Activated CD8-positive, alpha-beta memory T cell treated with anti-CD3 and anti-CD28 coated beads for 4 hours (primary cell): ENCODE measurements at places on chromosomes 2 and 18.

GRCh38 chr2:59276917-59277316, 1035.8 kb upstream of the FANCL start:
- DNase-seq = no peak

DNA sequence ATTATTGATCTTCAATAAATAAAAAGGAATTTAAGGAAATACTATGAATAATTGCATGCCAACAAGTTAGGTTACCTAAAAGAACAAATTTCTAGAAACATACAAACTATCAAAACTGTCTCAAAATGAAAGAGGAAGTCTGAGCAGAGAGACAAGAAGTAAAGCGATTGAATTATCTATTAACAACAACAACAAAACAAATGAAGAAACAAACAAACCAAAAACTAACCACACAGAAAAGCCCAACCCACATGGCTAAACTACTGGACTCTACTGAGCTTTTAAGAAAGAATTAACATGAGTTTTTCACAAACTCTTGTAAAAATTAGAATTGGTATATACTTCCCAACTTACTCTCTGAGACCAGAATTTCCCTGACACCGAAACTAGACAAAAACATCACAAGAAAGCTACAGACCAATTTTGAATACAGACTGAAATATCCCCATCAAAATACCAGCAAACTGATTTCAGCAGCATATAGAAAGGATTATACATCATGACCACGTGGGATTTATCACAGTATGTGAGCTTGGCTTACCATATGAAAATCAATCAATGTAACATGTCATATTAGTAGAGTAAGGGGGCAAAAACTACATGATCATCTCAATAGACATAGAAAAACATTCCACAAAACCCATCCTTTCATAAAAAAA, 16.6 kb upstream of the GALNT1 start:
- DNase-seq = no peak

GRCh38 chr18:62461591-62461990, 61.2 kb upstream of the ZCCHC2 start:
- no peak for DNase-seq

GRCh38 chr2:1230155-1230893, 182.9 kb upstream of the TPO start:
- DNase-seq = no peak

DNA sequence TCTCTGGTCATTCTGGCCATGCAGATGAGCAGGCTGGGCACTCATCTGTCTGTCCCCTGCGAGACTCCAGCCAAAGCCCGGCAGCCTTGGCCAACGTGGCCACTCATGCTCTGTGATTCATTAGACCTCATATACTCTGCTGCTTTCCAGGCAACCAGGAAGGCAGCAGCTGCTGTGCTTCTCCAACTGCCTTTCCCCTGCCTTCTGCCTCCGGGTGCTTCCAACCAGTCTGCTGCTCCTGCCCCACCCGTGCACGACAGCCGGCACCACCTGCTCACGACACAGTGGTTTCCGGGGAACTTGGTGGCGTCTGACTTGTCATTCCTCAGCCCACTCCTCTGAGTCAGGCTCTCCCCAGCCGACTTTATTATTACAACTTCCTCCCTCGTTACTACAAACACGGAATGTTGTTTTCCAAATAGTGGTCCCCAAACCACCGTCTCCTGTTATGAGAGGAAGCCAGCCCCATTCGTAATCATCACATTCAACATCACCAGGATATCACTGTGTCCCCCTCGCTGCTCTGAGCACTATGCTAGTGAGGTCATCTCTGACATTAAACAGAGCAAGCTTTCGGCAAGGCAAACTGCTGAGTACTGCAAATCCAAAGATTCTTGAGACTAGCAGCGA, 392.4 kb downstream of the ALK start:
- DNase-seq = no peak

DNA sequence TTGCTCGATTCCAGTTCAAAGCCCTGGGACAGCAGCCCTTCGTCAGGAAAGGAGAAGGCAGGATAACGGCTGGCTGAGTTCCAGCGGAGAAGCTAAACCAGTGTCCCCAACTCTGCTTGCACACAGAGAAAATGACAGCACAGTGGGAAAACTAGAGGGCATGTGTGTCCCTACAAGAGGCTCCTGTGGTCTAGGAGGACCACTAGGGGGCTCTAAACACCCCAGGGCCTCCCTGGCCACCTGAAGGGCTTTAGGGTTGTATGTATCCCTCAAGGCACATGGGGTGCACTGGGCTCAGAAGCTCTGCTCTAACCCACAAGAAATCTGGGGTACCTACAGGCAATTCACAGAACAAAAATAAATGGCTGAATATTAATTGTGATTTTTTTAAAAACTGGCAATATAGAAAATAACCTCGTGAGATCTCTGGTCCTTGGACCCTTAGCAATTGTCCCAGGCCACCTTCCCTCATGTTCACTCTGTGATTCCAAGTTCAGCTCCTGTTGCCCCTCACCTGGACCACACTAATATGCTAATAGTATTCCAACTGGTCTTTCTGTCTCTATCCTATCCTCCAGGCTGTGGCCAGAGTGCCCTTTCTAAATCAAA, 17.5 kb downstream of the STAT1 start:
- no peak for DNase-seq

GRCh38 chr2:9033385-9034168, 30.1 kb upstream of the MBOAT2 start:
- no peak for DNase-seq

DNA sequence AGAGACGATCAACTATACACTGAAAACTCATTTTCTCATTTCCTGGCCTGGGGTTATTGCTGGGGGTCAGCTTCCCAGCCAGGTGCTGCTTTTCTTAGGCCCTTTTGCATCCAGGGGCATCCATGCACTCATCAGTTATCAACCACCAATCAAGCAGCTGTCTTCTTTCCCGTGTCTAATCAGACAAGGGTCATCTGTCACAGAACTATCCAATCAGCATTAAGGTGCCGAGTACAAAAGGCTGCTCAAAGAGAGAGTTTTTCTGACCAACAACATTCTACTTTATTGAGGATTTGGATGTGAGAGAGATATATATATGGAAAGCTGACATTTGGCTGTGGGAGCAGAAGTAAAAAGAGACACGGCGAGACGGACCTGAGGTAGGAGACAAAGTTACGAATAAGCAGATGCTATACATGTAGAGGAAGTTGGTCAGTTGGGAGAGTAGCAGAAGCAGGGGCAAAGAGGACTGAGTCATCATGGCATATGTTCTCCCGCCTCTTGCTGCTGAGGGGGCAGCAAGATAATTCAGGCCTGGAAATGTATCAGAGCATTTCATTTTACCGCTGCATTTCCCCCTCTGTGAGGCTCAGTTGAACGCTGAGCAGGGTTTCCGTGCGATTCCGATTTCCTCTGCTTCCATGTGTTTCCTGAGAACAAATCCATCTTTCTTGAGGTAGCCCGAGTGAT, 129.3 kb downstream of the NUP35 start:
- DNase-seq = no peak

DNA sequence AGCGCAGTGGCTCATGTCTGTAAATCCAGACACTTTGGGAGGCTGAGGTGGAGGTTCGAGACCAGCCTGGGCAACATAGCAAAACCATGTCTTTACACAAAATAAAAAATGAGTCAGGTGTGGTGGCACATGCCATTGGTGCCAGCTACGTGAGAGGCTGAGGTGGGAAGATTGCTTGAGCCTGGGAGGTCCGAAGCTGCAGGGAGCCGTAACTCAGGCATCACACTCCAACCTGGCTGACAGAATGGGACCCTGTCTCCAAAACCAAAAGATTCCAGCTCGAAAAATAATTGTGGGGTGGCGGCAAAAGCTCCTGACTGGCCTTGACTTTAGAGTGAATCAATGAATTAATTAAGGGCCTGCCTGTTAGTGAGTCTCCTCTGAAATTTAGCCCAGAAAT, 1.2 kb upstream of the ALPP start:
- DNase-seq = no peak

GRCh38 chr18:45738660-45739059, 14.7 kb downstream of the SLC14A1 start:
- no peak for DNase-seq

GRCh38 chr2:7093376-7093775, 176.2 kb downstream of the RNF144A start:
- DNase-seq = no peak

GRCh38 chr2:15812187-15812780, 128.1 kb upstream of the MYCN start:
- DNase-seq = no peak
